ENCODE measurements at places on chromosomes 1 and 21. TPM values are rescaled to one million over a fixed set of nuclear protein-coding genes. Genes with fewer than 3 reads are reported as not detected.

Gene CYP2J2
- under 0.01 TPM for total RNA-seq

Gene PRDM16
- total RNA-seq: 1.2 TPM

Gene KIAA1614
- total RNA-seq: 7.0 TPM

Gene ADAMTS1
- total RNA-seq: 480 TPM

Gene CD5L
- not detected for total RNA-seq

Gene ESPN
- not detected for total RNA-seq
